ENCODE measurements at places on chromosomes 7 and 10.

DNA sequence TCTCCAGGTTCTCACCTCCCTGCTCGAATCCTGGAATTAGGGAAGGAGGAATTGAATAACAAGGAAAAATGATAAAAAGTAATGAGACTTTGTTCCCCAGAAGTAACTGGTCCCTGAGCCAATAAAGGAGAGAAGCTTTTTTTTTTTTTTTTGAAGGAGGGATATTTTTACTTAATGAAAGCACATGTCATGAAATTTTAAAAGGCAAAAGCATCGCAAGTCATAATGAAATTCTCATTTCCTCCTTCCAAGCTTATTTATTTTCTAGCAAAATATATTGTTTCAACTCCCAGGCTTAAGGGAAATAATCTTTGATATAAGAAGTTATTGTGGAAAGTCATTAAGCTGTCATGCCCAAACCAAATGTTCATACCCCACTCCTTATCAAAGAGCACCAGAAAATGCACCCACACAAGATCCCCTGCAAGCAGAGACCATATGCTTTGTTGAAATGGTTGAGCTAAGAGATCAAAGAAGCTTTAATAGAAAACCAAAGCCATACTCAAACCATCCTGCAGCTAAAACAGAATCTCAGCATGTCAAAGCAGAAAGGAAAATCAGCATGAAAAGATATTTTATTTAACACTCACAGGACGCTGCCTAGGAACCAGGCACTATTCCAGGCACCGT, 16.7 kb upstream of the ABCC2 start:
- DNase-seq, result no peak

- DNase-seq, result no peak
These were observed 35.2 kb downstream of the GBF1 start for GRCh38 chr10:102280397-102281101.

GRCh38 chr10:2920637-2921036, 146.7 kb upstream of the PFKP start:
- DNase-seq, result no peak

DNA sequence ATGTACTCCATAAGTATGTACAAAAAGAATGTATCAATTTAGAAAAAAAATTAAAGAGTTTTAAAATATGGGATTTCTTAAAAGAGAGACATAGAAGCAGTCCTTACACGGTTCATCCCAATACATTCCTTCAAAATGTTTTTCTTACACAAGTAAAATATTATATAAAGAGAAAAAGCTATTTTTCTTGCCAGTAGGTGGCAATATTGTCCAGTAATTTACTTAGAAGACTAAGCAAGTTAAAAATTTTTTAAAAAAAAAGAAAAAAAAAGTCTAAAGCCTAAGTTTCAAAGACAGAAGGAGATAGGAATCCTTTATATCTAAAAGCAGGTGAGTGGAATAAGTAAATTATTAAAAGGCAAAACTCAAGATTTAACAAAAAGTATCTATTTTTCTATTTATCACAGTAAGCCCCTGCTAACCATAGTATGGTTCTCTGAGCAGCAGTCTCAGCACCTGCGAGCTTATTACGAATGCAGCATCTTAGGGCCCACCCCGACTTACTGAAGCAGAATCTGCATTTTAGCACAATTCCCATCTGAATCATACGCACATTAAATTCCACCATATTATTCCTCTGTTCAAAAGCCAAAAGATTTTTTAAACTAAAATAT, 240.6 kb downstream of the DGKI start:
- DNase-seq, result no peak

DNA sequence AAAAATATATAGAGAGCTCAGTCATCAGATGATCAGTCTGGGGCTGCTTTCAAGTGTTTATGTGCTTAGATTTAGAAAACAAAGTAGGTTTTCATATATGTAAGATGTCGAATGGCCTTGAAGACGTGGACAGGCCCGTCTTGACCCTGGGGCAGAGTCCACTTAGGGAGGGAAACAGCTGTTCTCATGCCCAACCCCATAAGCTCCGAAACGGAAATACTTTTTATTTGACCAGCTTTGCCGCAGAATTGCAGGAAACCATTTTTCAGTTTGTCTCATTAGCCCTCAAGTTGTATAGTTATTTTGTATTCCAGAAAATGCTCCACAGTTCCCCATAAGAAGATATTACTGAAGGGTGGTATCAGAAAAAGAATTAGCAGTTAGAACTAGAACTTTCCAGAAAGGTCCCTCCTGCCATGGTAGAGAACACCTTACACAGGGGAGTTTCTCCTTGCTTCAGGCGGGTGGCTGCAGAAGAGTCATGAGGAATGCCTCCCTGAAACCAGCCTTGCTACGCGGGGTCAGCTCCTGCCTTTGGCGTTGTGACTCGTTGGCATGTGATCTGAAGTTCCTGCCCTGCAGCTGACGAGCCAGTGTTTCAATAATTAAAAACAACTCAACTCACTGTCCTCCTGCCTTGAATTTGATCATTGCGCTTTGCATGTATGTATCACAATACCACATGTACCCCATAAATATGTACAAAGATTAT, 192.7 kb downstream of the CELF2 start:
- peak; percentile 65 for DNase-seq
